ENCODE measurements at places on chromosomes 6 and 20.

DNA sequence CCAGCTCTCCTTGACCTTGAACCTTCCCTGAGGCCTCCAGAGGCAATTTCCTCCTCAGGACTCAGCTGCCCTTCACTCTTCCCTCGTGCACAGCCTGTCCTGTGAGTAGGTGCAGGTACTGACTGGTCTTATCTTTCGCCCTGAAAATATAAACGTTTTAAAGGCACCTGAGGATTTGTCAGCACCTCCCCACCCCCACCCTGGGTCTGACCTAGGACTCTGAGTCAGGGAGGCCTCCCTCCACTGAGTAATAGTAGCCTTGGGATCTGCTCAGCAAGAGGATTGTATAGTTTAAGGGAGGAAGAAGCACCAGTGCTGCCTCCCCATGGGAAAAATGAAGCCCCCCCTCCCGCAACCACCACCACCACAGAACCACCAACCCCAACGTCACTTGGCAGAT lies 54.6 kb downstream of the PPARD start:
- DNase-seq = no peak

DNA sequence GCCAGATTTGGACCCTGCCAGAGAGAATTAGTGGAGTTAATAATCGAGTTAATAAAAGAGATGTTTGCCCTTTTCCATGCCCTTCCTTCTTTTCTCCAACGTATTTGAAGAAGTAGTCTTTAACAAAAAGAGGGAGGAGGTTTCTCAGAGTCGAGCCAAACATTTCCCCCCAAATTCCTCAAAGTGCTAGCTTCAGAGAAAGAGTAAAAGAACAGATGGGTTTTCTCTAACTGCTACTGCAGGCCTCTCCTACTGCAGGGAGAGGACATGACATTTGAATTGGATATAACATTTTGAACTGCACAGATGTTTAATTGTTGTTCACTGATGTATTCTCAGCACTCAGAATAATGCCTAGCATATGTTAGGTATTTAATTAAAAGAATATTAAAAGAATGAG lies 25.5 kb downstream of the RWDD2A start:
- no peak for DNase-seq

- peak; percentile 40 for DNase-seq
Observed at GRCh38 chr20:2124564-2125213, 23.1 kb downstream of the STK35 start.

GRCh38 chr6:50818673-50819072 lies at the start of gene TFAP2B:
Gene TFAP2B (plus strand): TSS chr6:50818871. CDS start chr6:50818892, 21 bp downstream.
- no peak for DNase-seq

- no peak for DNase-seq
Observed at GRCh38 chr20:48196001-48196400, 410.7 kb upstream of the SULF2 start.

GRCh38 chr6:158437571-158437970 lies 122.3 kb upstream of the TMEM181 start:
- DNase-seq = no peak

DNA sequence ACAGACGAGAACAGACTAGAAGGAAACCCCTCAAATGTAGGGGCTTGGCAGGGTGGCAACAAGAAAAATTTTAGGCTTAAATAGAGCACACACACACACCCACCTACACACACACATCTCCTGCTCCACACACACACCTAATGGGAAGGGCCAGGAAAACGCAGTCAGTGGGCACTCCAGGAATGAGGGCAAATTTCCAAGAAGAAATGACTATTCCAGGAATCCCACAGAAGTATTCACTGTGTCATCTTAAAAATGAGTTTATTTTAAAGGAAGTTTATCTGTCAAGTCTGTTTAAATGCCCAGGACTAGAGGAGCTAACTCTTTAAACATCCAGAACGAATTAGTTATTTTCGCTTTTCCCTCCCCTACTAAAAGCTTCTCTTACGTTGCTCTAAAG lies 13.0 kb downstream of the ALDH8A1 start:
- DNase-seq = no peak

- DNase-seq = no peak
Observed at GRCh38 chr6:87697581-87698546, 4.2 kb downstream of the AKIRIN2 start.

DNA sequence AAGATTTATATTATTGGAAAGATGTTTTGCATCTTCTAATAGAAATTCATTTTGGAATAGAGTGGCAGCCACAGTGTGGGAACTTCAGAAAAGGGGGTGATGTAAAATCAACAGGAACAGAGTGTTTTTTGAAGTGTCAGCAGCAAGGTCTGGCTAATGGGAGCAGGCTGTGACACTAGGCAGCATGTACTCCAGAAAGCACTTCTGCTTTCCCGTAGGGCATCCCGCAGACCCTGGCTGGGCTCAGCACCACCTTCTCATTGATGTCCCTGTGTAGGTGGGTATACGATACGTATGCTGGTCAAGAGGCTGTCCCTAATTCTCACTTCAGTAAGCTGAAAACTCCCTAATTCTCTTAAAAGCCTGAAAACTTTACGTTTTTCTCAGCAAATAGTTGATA lies 74.7 kb downstream of the EYA4 start:
- no peak for DNase-seq

- DNase-seq = no peak
Observed at GRCh38 chr6:52496631-52497030, 76.5 kb downstream of the EFHC1 start.

GRCh38 chr20:32135983-32136515 lies 26.5 kb downstream of the TM9SF4 start:
- DNase-seq = no peak

DNA sequence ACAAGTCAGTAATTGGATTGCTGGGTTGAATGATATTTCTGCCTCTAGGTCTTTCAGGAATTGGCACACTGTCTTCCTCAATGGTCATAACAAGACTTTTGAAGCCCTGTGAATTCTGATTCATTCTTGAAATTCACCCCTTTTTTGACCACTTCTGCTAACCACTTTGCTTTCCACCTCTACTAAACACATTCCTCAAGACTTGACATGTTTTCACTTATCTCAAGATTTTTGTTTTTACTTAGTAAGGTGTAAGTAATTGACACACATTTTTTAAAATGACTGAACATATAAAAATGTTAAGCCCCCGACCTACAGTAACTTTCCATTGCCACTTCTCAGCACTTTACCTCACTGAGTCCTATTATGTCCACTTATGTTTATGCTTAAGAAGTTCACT lies 239.1 kb downstream of the GRM1 start:
- no peak for DNase-seq

DNA sequence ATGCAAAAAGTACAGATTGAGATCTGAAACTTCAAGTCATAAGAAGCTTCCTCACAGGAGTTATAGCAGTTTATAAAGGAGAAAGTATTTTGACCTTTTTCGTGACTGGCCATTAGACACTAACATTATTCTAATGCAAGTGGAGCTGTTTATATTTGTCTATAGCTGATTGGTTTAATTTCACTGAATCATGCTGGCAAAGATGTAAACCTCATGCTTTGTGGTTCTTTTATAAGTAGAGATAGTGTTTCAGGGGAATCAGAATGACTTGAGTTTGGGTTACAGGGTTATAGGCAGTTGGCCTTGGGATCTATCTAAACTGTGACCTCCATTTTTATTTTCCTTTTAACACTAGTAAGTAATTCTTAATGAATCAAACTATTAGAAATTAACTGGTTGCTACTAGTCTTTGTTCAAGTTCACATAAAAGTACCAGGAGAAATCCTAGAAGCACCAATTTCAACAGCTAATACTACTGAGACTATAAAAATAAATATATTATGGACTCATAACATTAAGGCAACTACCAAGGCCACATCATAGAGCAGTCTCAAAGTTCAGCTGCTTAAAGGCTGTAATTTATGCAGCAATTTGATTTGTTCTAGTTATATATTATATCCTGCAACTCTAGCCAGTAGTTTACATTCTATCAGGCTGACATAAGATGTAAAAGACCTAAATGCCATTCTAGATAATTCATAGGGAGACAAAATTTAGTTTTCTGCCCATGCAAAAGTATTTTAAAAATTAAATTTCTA lies 94.0 kb downstream of the RNGTT start:
- no peak for DNase-seq

DNA sequence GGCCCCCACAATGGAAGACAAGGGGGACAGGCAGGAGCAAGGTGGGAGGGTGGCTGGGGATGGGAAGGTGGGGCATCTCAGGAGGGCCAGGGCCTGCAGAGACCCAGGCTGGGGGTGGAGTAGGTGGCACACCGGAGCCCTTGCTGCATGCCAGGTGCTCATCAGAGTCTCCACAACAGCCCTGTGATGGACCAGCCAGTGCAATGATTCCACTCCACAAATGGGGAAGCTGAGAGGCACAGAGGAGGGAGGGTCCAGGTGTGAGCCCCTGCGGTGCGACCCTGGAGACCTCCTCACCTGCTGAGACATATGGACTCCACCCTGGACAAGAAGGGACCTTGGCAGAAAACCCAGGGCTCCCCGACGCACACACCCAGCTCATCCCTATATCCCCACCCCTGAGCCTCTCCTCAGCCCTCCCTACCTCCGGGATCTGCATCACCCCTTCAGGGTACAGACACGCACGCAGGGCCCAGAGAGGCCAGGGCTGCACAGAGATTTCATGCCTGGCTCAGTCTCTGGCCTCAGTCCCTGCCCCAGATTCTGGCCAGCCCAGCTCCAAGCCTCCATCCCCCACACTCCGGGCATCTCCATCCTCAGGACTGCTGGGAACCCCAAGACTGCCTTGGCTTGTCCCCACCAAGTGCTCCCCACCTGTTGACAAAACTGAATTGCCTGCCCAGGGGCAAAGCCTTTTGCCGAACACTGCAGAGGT lies 7.1 kb upstream of the GRM4 start:
- DNase-seq = no peak

DNA sequence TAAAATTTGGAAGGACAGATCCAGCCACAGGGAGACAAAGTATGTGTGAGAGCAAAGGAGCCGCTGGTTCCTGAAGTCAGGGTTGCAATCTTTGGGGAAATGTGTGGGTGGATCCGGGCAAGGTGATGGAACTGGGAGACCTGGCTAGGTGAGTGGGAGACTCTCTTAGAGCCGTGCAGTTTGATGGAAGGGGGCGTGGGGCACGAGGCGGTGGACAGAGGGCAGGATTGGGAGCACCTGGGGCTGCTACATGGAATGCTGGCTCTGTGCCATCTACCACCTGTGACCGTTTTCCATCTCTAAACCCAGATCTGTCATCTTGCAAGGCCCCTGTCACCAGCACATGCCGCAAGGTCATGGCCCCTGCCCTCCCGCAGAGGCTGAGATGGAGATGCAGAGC lies 268.4 kb downstream of the SMOC2 start:
- no peak for DNase-seq

DNA sequence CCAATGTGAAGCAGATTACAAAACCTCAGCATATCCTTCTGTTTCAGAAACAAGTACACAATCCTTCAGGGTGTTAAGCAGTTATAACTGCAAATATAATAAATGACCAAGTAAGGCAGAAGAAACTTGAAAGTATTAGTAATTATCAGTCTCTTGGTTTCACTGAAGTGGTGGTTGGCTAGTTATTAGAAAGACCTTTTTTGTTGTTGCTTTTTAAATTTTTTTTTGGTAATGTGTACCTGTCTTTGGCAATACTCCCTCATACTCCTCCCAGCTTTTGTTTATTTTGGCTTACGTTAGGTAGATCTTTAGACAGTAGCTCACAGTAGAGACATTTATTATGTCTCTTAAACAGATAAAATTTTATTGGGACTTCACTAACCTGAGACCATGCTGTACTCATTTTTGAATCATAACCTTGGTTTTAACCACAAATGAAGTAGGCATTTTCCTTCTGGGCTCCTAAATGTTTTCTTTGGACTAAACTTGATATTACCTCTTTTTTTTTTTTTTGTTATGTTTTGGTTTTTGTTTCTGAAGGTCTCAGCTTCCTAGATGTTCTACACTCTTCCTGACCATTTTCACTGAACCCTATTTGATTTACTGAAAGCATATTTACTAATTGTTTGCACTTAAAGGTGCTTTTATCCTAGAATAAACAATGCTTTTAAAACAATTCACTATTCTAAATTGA lies 6.4 kb downstream of the CD2AP start:
- DNase-seq = no peak

- no peak for DNase-seq
Observed at GRCh38 chr6:4192173-4192572, 56.8 kb upstream of the ECI2 start.

DNA sequence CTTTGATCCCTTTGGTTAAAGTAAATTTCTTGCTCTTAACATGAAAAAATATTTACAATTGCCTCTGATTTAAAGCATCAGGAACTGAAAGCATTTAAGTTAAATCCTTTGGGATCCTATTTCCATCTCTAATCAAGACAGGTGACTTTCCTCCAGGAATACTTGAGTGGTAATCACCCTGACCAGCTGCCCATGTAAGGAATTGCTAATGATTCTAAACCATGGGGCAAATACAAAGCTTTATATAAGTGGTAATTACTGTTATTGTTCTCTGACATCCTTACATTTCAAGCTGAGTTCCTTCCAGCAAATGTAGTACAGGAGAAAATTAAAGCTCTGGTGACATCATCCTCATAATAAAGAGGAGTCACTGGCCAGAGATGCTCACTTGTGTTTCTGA lies 100.6 kb downstream of the CRYBG1 start:
- no peak for DNase-seq

DNA sequence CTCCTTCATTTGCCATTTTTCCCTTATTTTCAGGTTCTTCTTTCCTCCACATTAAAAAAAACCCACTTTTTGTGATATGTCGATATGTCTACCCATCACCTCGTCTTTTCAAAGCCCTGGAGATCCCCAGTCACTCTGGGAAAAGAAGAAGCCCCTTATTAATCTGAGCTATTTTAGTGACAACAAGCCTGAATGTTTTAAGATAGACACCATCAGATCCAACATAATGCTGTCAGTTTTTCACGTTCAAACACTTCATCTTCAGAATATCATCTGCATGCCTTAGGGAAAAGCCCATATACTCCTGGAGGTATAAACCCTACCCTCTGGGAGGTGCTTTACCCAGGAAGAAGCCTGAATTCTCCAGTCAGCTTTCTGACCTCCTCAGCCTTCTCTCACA lies 464.0 kb upstream of the CDH4 start:
- DNase-seq = no peak

- no peak for DNase-seq
Observed at GRCh38 chr20:3247638-3248037, 8.6 kb upstream of the SLC4A11 start.

GRCh38 chr6:34146801-34147592 lies 1.1 kb upstream of the GRM4 start:
- DNase-seq = no peak

DNA sequence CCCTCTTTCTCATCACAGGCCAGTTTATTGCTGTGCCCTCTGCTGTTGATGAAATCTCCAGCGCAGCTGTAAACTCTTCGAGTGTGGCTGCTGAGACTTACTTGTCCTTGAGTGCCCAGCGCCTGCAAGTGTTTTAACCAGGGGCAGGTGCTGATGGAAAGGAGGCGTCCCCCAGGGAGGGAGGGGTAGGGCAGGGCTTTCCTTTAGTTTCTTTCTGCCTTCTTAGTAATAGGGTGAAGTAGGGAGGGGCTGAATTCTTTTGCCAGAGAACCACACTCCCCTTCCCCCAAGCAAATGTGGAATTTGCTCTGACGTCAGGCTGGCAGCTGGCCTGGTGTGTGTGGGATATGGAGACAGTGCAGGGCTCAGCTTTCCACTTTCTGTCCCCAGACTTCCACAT lies 61.2 kb downstream of the IGF2R start:
- no peak for DNase-seq

- DNase-seq = no peak
Observed at GRCh38 chr6:49305010-49305409, 158.0 kb downstream of the MMUT start.

- DNase-seq = peak; percentile 25
Observed at GRCh38 chr20:2751878-2752566, 48.4 kb downstream of the CPXM1 start.

- DNase-seq = no peak
Observed at GRCh38 chr20:45300961-45301360, 5.7 kb upstream of the RBPJL start.
